ENCODE measurements at places on chromosomes 4 and X.
A peak's percentile ranks its signal among the peaks of the same experiment; 100 is the strongest.

DNA sequence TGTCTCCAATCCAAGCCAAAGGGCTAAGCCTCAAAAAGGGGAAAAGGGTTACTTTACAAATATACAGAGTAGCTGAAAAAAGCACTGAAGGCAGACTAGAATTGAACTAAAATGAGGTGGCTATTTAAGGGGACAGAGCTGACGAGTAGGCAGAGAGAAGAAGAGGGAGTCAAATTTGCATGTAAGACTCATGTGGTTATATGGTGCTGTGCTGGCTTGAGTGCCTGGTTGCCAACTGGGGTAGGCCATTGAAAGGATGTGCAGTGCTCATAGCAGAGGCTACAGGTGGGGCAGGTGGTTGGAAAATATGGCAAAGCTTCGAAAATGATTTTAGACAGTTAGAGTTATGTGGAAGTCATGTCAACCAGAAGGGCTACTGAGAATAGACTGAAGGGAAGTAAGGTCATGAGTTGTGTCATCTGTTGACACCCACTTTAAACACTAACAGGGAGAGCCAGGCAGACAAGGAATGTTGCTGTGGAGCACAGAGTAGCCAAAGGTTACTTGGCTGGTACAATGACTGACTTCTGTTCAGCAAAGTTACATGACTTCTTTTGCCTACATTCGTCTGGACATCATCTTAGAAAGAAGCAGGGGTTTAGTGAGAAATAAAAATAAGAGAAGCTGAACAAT lies 1210.4 kb downstream of the ADGRL3 start:
- no peak for DNase-seq

DNA sequence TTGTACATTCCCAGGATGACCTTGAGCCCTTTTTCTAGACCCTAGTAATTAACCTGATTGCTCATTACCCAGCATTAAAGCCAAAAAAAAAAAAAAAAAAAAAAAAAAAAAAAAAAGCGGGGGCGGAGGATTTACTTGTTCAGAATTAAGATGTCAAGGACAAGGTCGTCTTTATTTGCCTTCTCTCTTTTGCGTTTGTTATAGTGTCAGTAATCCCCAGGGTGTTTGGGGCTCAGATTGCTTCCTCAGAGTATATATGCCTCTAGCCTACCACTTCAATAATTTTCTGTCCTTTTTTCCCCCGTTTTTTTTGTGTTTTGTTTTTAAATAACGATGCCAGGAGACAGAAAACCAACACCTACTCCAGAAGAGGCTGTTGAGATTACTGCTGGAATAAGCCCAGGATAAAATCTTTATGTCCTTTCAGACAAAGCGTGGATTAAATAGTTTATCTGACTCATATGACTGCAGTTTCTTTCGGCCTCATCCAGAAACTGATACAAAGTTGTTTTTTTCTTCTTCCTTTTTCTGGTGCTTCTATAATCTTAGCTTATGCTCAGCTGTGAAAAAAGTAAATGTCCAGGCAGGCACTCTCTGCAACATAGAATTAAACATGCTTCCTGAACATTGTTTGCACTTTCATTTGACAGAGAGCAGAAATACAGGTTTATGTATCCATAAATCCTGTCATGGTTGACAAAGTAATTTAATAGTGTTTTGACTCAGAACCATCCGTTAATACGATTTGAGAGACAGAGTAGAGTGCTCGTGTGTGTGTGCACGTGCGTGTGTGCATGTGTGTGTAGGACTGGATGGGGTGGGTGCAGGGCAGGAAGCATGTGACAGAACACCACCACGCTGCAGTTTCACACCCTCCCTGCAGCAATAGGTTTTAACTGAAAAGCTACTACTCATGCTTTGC lies 138.6 kb downstream of the AFF1 start:
- DNase-seq = no peak

GRCh38 chr4:74823194-74823593 lies 28.9 kb upstream of the BTC start:
- no peak for DNase-seq

DNA sequence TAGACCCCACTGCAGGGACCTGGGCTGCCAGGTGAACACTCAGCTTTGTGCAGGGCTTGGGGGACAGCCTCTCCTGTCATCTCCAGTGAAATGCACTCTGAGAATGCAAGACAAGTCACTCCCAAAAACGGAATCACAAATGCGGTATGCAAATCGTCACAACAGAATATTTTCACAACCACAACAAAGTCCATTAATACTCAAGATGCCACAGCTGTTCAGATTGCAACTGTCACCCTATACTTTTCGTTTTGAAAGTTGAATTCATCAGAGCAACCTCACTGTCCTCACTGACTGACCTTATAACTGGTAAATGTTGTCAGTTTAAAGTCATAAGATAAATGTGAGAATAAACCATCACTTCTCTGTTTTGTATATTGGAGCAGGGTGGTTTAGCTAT lies 16.6 kb downstream of the JAKMIP1 start:
- no peak for DNase-seq

GRCh38 chr4:80301884-80302283 lies 33.6 kb upstream of the CFAP299 start:
- no peak for DNase-seq

GRCh38 chrX:68842781-68843581 lies 14.2 kb downstream of the EFNB1 start:
- no peak for DNase-seq

DNA sequence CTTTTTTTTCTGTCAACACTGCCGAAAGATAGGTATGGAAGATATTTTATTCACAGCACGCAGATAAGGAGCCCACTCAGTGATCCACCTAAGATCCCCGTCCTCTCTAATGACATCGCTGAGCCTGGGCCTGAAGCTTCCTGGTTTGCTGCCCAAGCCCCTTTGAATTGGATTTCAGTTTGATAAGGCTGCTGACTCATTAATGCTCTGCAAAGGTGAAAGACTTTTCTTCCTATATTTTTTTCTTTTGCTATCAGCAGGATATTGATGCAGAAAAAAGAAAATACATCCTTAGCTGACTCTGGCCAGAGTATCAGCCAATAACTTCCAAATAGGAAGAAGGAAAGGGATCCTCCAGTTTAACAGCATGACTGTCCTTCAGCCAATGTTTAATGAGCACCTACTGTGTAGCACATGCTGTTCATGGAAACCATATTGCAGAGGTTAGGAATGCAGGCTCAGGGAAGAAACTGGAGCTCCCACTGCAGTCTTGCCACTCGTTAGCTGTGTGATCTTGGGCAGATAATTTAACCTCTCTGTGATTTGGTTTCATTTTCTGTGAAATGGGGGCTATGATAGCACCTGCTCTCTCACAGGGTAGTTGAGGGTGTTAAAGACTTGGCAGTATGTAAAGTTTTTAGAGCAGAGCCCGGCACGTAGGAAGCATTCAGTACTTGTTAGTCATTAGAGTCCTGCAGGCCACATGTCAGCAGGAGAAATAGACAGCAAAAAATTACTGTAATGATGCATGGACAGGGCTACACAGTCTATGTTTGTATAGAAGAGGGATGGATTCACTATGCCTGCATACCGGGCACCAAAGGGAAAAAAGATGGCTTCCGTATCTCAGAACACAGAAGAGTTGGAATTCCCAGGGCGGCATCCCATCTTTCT lies 39.3 kb downstream of the EVC start:
- peak; percentile 71 for DNase-seq

DNA sequence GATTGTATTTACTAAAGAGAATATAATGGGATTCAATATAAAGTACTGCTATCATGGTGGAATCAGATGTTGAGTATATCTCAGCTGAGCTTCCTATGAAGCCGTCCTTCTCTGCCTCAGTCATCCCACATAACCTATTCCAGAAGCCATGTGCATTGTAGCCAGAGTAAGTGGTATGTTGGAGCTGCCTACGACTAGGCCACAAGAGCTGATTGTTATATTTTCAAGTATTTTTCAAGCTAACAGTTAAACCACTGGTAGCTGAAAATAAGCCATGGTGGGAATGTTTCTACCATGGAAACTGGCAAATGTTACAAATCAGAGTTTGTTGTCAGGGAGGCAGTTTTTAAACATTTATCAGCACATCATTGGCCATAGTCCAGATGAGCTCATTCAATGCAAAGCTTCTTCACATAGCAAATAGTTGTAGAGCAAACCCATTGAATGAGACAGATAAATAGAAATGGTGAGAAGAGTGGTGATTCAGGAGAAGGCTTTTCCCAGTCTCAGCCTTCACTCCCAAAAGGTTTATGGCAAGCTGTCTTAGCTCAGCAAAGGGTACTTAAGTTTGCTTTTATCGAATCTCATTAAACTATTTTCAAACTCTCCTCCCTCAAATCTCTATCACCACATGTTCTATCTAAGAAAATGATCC lies 436.4 kb downstream of the PCDH19 start:
- no peak for DNase-seq

Measured in GM04503 (cell line).